ENCODE measurements at places on chromosomes 2 and 18.

GRCh38 chr2:108351889-108352288, 25.9 kb upstream of the SULT1C4 start:
- no peak for DNase-seq

DNA sequence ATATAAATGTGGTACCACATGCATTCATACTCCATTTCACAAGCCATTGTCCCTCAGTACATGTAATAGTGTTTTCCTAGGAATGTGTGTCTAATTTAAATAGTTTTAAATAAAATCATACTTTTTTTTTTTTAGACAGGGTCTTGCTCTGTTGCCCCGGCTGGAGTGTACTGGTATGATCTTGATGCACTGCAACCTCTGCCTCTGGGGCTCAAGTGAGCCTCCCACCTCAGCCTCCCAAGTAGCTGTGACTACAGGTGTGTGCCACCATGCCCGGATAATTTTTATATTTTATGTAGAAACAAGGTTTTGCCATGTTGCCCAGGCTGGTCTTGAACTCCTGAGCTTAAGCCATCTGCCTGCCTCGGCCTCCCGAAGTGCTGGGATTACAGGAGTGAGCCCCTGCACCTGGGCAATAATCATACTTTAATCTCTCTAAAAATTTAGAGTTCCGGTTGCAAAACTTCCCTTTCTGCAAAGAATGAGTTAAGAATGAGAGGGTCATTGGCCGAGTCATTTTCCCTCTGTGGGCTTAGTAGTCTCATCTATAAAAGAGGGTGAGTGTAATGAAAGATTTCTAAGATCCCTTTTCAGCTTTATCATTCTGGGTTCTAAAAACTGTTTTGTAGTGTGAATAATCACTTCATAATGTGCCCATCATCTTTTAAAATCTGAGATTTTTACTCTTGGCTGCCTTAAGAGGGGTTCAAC, 116.0 kb upstream of the PELI1 start:
- no peak for DNase-seq

GRCh38 chr2:158732573-158733429, 62.3 kb upstream of the DAPL1 start:
- DNase-seq = no peak

DNA sequence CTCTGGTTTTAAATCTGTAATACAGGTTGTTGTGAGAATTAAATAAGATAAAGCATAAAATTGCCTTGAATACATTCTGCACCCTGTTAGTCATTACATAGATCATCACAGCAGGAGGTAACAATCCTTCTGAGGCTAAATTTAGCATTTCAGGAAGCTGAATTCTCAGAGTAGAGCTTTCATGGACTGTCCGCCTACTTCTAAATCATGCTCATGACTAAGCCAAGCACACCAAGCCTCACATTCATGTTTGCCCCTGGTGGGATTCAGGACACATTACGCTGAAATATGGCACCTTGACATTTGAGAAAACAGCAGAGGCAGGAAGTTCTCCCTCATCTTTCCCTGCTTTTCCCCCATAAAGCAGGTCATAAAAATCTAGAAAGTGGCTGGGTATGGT, 16.6 kb upstream of the PIK3C3 start:
- DNase-seq = no peak

GRCh38 chr18:70693246-70693645, 404.4 kb downstream of the SOCS6 start:
- no peak for DNase-seq

GRCh38 chr2:143217512-143218115, 88.4 kb downstream of the ARHGAP15 start:
- no peak for DNase-seq

DNA sequence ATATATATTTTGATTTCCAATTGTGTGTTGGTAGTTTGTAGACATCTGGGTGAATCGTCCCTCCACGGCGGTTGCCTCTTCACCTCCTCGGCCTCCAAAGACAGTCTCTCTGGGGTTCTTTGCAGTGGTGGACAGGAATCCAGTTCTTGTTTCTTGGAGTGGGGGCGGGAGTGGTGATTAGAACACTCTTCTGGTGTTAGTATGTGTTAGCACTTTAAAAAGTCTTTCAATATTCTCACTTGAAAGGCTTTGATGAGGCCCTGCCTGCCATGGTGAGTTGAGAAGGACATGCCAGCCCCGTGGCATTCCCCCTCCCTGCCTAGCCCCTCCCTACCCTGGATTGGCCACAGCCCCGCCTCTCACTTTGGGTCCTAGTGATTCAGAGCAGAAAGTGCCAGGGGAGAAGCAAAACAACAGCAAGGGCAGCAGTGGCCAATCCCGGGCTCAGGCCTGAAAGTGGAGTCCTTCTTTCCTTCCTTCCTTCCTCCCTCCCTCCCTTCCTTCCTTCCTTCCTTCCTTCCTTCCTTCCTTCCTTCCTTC, 316.8 kb upstream of the HS6ST1 start:
- DNase-seq = no peak

DNA sequence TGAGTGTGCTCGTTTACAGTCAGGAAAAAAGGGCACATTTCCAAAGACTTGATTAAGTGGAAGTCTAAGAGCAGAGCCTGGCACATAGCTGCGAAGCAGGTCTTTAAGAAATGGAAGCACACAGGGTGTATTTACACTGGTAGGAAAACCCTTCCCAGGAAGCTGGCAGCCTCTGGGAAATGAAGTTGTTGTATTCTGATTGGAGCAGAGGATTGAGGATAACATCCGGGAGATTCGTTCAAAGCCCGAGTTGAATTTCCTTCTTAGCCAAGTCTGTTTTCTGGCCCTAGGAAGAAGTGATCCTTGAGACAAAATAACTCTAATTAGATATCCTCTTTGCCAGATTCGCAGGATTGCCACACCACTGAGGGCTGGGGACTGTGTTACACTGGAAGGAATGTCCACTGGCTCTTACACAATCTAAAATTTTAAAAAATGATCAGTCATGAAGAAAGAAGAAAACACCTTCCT, 75.9 kb downstream of the ITGB1BP1 start:
- DNase-seq = peak; percentile 87

DNA sequence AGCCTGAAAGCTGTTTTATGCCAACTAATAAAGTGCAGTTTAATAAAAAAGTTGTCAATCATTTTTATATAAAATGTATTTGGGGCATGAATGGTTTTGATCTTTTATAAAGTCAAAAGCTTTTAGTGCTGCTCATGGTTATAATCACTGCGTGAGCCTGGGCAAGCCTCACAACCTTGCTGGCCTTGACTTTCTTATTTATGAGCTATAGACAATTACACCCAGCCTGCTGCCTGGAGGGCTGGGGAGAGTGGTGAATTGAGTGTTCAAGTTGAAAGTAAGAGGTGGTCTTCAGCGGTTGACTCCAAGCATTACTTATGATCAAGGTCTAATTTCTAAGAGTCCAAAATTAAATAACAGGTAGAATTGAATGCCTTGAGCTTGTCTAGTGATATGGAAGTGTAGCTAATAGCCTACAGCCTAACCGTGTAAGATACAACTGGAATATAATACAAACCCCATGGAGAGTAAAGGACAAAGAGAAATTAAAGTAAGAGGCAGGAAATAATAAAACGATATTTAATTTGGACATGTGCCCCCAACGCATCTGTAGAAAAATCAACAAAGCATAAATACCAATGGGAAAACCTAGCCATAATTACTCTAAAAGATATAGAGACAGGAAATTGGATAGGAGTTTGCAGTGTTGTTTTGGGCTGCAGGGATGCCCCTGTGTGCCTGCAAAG, 106.0 kb upstream of the CYP1B1 start:
- DNase-seq = no peak

DNA sequence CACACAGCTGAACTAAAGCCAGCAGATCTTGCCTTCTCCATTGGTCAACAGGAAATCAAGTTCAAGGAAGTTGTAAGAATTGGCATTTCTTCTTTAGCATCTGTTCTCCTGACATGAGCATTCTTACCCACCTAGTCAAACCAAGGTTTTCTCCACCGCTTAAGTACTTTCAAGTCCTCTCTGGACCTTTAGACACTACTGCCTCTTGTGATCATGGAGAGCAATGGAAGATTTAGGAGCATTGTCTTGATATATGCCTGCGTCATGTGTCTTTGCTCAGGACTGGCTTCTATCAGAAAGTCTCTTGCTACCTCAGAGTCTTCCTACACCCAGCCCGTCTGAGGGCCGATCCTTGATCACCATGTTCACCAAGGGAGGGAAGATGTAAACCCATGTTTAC, 262.2 kb downstream of the PHLPP1 start:
- no peak for DNase-seq

DNA sequence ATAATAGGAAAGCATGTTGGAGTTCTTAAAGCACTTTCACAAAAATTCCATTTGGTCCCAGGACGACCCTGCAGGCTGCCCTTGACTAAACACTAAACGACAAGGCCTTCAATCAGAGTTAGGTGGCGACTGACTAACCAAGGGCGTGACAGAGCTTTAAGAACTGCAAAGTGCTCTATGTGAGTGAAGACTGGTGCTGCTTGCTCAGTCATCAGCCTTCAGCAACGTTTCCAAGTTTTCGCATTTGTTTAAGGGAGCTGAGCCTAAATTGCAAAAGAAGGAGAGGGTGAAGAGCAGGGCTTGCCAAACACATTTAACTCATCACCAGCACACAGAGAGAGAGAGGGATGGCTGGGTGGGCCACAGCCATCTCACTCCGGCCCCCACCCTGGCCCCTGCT, 204.7 kb upstream of the PID1 start:
- no peak for DNase-seq

DNA sequence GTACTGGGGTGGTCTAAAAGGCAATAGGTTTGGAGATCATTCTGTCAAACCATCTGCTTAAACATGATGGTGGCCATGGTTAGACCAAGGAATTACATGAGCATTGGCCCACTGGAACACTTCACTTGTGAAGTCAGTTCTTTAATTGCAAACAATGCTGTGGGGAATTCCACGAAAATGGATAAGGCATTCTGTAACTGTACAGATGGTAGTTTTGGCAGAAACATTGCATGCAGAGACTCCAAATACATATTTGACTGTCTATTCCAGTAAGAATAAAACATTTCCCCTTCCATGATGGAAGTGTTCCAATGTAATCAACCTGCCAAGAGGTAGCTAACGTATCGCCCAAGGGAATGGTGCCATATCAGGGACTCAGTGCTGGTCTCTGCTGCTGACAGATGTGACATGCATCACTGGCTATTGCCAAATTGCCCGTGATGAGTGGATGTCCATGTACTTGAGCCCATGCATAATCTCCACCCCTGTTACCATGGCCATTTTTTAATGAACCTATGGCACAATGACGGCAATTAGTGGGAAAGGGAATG, 417.9 kb downstream of the CDH7 start:
- DNase-seq = no peak

- no peak for DNase-seq
Observed at GRCh38 chr18:34314847-34315246, 90.1 kb upstream of the NOL4 start.

- no peak for DNase-seq
Observed at GRCh38 chr2:188678882-188679281, 295.3 kb upstream of the COL3A1 start.

DNA sequence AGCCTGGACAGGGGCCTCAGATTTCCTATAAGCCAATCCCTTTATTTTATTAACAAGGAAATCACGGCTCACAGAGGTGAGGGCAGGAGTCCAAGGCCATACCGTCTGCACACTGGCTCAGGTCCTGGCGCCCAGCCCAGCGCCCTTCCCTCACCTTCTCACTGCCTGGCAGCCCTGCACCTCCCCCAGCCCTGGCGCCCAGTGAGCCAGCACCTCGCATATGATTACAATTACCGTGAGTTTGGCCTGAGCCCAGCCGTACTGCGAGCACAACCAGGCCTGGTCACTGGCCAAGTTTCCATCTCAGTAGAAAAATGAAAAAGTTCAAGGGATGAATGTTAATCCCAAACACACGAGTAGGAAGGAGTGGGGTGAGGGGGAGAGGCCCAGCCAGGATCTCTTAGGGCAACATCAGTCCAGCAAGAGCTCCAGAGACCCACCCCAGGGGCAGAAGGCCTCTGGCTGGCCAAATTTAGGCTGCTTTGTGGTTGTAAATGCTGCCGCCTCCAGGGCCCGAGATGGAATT, 68.4 kb downstream of the MCFD2 start:
- peak; percentile 96 for DNase-seq

DNA sequence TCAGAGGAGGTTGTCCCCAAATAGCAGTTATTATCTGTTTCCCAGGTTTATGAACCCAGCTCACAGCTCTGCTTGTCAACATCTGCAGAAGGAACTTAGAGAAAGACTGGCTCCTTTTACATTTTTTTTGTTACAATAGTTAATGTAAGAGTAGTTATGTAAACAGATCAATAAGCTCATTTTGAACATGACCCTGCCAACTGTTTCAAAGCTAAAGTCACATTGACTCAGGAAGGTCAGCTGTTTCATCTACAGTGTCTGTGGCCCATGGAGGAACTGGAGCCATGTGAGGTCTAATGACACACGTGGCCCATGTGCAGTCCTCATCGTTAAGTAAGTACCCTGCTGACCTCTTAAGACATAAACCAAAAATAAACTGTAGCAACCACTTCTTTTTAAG, 97.1 kb downstream of the SH3RF3 start:
- no peak for DNase-seq

GRCh38 chr2:108612514-108613183, 78.4 kb downstream of the LIMS1 start:
- DNase-seq = no peak

GRCh38 chr18:78295262-78295661, 684.4 kb upstream of the SALL3 start:
- DNase-seq = no peak

DNA sequence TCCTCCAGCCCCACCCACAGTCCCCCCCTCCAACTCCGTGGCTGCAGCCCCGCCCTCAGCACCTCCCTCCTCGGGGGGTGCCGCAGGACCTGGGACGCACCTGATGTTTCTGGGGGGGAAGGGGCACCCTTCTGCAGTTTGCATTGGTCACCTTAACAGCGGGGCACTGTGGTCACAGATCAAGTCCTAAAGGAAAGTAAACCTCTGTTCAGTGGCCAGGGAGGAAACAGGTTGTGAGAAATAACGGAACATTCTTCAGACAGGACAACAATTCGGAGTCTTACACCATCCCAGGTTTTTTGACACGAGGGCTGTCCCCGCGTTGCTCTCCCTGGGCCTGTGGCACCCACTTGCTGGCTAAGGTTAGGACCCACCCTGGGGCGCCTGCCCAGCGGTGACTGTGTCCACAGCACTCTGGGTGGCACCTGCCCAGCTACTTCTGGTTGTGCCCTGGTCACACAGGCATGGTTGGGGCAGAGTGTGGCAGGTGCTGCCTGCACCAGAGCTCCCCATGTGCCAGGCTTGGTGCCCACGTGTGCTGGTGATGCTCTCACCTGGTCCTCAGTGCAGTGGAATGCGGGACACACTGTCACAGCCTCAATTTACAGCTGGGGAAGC, 93.5 kb upstream of the OTOS start:
- DNase-seq = no peak

- no peak for DNase-seq
Observed at GRCh38 chr2:200380091-200380561, 73.6 kb downstream of the SPATS2L start.

- DNase-seq = no peak
Observed at GRCh38 chr2:29775937-29776336, 145.4 kb downstream of the ALK start.

GRCh38 chr2:206158563-206159345, 490 bp downstream of the NDUFS1 start:
- no peak for DNase-seq
